ENCODE measurements at places on chromosomes 12 and 14.

DNA sequence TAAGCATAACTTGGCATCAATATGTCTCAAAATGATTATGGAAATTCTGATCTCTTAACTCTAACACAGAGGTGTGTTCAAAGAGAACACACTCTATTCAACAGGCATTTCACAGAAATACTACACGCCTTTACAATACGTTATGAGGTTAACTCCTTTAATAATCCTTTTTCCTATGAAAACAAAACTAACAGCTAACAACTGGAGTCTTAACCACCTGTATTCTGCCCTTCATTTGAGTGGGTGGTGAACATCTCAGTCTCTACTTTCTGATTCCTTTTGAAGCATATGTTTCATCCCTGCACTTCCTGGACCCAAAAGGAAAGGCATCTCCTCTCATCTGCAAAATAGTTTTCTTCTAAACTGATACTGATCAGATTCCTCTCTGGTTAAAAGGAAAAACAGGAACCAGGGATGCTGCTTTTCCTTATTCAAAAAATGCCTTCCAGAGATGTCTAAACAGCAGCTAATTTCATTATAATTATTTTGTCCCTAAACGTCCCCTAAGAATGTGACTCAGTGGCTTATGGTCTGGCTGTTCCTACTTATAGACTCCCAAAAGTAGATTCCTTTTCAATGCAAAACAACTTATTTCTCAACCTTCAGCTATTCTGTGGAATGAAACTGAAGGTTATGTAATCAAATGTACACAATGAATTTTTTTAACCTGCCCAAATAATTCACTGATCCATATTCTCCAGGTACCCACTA is 24.1 kb downstream of the ITPR2 start:
- DNase-seq: no peak

GRCh38 chr12:41365653-41366171 is 177.6 kb downstream of the PDZRN4 start:
- peak; percentile 43 for DNase-seq

- peak; percentile 66 for DNase-seq
Measured at GRCh38 chr12:6821591-6822425, at the start of gene GPR162. Gene GPR162 (plus strand): TSS chr12:6821821. CDS start chr12:6823899, 2,078 bp downstream.

GRCh38 chr12:48015954-48016353 is 11.7 kb upstream of the COL2A1 start:
- no peak for DNase-seq

- DNase-seq: no peak
Measured at GRCh38 chr12:13196130-13196921, at the start of gene EMP1. Gene EMP1 (plus strand): TSS chr12:13196726. CDS start chr12:13211511, 14,785 bp downstream.

GRCh38 chr14:76262641-76263040 is 110.9 kb downstream of the GPATCH2L start:
- no peak for DNase-seq

GRCh38 chr12:116916714-116917114 is 6.0 kb downstream of the FBXW8 start:
- DNase-seq: no peak

DNA sequence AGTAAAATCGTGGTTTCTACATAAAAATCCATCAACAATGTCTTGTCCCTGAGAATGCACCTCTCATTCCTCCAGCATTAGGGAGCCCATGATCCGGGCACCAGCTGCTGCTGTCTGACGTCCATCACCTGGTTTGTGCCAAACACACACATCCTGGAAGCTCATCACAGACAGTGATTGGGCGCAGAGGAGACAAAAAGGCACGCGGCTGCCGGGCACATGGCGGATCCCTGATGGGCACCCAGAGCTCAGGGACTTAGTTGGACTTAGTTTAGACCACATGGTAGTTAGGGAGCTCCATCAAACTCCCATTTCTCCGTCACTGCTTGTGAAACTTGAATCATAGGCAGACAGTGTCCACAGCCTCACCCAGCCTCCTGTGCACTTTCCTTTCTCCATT is 1059.3 kb downstream of the TMEM121 start:
- no peak for DNase-seq

GRCh38 chr12:27971121-27971489 is 1.4 kb downstream of the PTHLH start:
- DNase-seq: no peak

DNA sequence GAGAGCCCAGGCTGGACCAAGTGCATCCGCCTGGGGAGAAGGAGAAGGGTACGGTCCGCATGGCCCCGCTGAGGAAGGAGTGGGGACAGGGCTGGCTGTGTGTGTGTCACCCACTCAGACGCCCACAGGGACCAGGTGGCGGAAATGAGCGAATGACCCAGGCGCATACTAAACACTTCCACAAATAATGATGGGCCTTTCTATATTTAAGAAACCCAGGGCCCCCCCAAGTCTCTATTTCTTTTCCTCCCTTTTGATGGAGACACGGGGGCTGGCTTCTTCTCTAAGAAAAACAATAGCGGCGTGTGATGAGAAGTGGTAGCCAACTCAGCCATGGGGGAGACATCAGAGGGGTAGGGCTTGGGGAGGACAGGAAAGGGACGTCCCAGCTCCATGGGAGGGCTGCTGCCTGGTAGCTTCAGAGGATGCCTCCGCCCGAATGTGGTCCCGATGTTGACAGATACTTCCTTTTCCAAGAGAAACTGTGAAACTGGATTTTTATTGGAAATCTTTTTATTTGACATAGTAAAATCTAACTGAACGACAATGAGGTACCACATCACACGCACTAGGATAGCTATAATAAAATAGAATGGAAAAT is 6.3 kb upstream of the MAP1LC3B2 start:
- no peak for DNase-seq

DNA sequence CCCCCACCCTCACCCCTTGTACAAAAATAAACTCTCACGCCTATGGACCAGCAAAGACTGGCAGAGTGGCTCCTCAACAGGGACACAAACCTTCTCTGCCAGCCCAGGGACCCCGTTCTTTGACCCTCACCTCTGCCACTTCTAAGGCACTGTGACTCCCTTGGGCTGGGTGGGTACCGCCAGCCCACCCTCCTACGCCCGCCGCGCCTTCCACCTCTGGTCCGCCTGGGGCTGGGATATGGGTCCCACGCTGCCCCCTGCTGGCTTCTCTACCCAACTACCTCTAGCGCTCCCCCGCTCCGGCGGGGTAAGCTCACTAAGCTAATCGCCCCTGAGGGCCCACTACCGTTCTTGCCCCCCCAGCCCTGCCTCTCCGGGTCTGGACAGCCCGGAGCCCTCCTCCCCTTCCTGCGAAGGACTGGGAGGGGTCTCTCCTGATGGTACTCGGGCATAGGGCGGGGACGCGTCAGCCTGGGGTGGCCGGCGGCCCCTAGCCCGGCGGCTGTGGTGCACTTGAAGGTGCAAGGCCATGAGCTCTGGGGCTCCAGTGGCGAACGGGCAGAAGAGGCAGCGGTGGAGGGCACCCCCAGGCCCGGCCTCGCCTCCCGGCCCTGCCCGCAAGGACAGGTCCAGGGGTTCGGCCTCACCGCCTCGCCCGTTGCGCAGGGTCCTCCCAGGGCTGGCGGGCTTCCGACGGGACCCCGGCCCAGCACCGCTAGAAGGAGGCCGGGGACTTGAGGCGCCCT is 8.1 kb downstream of the ZNF219 start:
- DNase-seq: no peak

DNA sequence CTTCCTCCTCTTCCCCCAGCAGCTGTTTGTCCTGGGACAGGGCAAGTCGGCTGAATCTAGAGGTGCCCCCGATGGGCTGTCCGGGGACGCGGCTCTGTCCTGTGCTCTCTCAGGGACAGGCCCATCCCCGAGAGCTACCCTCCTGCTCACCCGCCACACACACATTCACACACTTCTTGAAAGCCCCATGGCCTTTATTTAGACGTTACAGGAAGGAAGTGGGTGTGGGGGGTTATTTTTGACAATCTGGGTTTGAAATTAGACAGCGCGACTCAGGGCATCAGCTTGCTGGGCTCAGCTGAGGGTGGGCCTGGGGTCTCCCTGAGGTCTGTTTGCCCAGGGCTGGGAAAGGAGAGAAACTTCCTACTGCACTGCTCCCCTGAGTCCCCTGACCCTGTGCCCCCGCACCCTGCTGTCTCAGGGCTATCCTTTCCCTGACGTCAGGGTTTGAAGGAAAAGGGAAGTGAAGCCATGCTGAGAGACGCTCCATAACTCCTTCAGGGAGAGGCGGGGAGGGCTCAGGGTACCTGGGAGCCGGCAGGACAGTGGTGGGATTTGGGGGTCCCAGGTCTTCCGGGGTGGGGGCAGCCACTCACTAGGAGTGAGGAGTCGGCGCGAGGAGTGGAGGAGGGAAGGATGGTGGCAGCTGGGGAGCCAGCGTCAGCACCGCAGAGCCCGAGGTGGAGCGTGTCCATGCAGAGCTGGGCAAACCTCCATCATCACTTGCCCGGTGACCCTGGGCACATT is 8.1 kb downstream of the PTPN6 start:
- no peak for DNase-seq

DNA sequence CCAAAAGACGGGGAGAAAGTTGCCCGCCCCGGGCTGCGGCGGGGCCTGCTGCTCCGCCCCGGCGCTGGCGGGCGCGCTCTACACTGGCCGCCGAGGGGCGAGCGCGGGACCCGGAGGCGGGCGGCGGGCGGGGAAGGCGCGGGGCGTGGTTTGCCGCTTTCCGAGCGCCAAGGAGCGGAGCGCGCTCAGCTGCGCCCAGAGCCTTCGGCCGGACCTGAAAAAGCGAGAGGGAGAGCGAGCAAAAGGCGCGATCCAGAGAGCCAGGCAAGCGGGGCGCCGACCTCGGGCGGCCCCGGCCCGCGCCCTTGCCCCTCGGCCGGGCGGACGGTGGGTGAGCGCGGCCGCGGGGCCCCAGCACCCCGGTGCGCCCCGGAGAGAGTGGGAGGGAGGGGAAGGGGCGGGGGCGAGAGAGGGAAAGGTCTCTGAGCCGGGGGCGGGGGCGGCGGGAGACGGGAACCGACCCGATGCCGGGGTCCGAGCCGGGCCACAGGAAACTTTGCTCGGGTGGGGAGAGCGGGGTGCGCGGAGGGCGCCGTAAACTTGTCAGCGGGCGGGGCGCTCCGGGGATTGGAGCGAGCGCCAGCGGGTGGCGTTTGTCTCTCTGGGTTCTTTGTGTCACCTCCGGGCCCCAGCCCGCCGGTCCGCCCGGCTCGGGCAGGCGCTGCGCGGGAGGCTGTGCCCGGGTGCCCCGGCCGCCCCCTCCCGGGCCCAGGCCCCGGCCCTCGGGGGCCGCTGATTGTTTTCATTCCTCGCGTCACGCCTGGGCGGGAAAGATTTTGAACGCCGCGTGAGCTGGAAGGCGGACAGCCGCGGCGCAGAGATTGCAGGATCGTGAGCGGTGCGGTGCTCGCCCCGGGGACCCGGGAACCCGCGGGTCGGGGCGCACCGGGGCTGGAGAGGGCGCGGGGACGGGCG is at the start of gene SYNE2:
Gene SYNE2, plus strand, starts transcription at position 188 of the 915 bp plus-strand sequence. CDS start 56,145 bp downstream, outside the sequence.
- peak; percentile 89 for DNase-seq

DNA sequence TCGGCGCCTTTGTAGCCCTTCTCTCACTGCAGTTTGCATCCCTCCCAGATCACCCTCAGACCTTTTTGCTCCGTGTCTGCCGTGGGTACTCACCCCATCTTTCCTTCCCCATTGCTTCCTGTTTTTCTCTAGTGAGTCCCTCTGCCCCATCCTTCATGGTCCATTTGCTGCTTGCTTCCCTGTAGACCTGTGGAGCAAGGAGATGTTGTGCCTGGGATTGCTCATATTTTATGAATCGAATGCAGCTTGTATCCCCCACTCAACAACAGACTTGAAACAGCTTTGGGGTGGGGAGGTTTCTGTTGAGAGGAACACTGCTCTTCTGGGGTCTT is 661 bp downstream of the DENR start:
- no peak for DNase-seq

- DNase-seq: no peak
Measured at GRCh38 chr12:46677749-46678148, 148.0 kb downstream of the SLC38A4 start.

All from HEK293T (cell line).